ENCODE measurements at places on chromosomes 2 and 18.

- no peak for DNase-seq
Observed at GRCh38 chr2:107740300-107740699, 86.4 kb upstream of the RGPD4 start.

DNA sequence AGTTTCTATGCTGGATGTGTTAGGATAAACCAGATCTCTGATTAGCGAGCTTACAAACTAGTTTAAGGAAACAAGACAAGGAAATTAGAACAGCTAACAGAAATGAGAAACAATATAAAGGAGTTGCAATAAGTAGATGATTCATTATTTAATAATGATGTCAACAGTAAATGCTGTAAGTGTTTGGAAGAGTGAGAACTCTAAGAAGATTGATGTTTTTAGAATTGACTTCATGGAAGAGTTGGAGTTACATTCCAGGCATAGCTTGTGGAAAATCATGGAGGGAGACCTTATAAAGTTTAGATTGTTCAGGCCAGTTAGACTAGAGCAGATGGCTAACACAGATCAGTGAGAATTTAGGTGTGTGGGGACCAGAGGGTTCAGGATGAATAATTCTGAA lies 32.6 kb downstream of the PPP1R1C start:
- DNase-seq, result no peak

GRCh38 chr18:830315-830901 lies 18.4 kb upstream of the YES1 start:
- no peak for DNase-seq

- no peak for DNase-seq
Observed at GRCh38 chr2:64697297-64698176, 43.8 kb upstream of the SERTAD2 start.

DNA sequence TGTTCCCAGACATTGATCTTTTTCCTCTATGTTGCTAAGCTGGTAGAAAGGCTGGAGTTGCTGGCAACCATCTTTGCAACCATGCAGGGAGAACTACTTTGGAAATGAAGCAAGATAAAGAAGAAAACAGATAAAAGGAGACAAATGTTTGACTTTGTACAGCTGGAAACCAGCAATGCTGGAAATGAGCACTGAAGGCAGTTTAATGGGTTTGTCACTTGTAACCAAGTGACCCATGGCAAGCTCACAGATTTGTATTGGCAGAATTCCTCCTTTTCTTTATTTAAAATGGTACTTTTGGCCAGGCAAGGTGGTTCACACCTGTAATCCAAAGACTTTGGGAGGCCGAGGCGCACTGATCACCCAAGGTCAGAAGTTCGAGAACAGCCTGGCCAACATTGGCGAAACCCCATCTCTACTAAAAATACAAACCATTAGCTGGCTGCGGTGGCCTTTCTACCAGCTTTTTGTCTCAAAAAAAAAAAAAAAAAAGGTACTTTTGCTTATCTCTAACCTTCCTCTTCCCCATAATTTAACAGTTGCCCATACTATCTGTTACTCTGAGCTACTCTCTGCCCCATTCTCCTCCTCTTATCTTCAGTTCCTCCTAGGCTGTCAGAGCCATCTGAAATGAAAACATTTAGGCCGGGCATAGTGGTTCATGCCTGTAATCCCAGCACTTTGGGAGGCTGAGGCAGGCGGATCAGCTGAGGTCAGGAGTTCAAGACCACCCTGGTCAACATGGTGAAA lies 2.0 kb upstream of the BOLA3 start:
- DNase-seq, result no peak

- no peak for DNase-seq
Observed at GRCh38 chr2:205650450-205650849, 31.9 kb upstream of the NRP2 start.
